GM23248 (cell line): ENCODE measurements at places on chromosomes 12 and 14. TPM values are rescaled to one million over a fixed set of nuclear protein-coding genes. Genes with fewer than 3 reads are reported as not detected.

The LGR5 gene
- not detected in 2 replicates for total RNA-seq

DNA sequence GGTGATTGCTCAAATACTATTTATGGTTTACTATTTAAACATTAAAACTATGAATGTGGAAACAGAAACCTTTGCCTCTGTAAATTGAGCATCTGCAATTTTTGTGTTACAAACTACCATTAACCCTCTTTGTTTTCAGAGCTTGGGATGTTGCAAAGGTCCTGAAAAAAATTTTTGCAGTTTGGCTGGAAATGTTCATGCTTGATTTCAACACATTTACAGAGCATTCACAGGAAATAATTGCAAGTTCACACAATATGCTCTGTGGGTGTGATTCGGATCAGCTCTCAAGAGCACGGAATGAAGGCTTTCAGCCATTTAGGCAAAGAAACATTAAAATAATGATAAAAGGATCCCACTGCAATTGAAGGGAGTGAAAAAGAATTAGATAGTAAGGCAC, 232.9 kb downstream of the ATP23 start:
- H3K4me1 ChIP-seq, result no peaks in the 10 kb centered on the region
- H3K27ac ChIP-seq, result no peak overlapping the region
- no peaks in the 10 kb centered on the region for H3K27me3 ChIP-seq
- H3K4me3 ChIP-seq, result no peak overlapping the region
- DNase-seq, result no peak
- H3K36me3 ChIP-seq, result no peaks in the 10 kb centered on the region

- no peaks in the 10 kb centered on the region for H3K36me3 ChIP-seq
- DNase-seq, result no peak
- H3K4me3 ChIP-seq, result no peak overlapping the region
- no peak overlapping the region for H3K27ac ChIP-seq
- H3K27me3 ChIP-seq, result no peaks in the 10 kb centered on the region
- no peaks in the 10 kb centered on the region for H3K4me1 ChIP-seq
These were observed 14.9 kb upstream of the RESF1 start for GRCh38 chr12:31944299-31944698.

GRCh38 chr12:88367231-88367630, 213.0 kb downstream of the KITLG start:
- H3K4me1 ChIP-seq, result peaks cover 49% of the 10 kb centered on the region
- no peaks in the 10 kb centered on the region for H3K27me3 ChIP-seq
- H3K27ac ChIP-seq, result no peak overlapping the region
- H3K4me3 ChIP-seq, result no peak overlapping the region

- no peaks in the 10 kb centered on the region for H3K4me1 ChIP-seq
- no peak overlapping the region for H3K4me3 ChIP-seq
- no peak for DNase-seq
- H3K36me3 ChIP-seq, result no peaks in the 10 kb centered on the region
- no peaks in the 10 kb centered on the region for H3K27me3 ChIP-seq
- H3K27ac ChIP-seq, result no peak overlapping the region
These were observed 193.8 kb downstream of the CHST11 start for GRCh38 chr12:104650541-104650940.

GRCh38 chr12:124727264-124727800, 136.3 kb downstream of the SCARB1 start:
- H3K36me3 ChIP-seq, result no peaks in the 10 kb centered on the region
- DNase-seq, result peak; percentile 93
- peak overlapping the region; percentile 48; the same call in 1 of the 2 replicates for H3K4me3 ChIP-seq
- peaks cover 9% of the 10 kb centered on the region for H3K4me1 ChIP-seq
- H3K27ac ChIP-seq, result peak overlapping the region; percentile 81

The RTN1 gene
- not detected in 2 replicates for total RNA-seq

GRCh38 chr14:69635981-69636639, 24.7 kb downstream of the SUSD6 start:
- H3K4me1 ChIP-seq, result peaks cover 38% of the 10 kb centered on the region
- no peak for DNase-seq
- H3K27ac ChIP-seq, result no peak overlapping the region
- H3K36me3 ChIP-seq, result no peaks in the 10 kb centered on the region

GRCh38 chr14:50944647-50945413, 547 bp upstream of the PYGL start:
- H3K27me3 ChIP-seq, result no peaks in the 10 kb centered on the region
- H3K27ac ChIP-seq, result peak overlapping the region; percentile 35
- peak overlapping the region; percentile 78 for H3K4me3 ChIP-seq
- DNase-seq, result peak; percentile 69

- H3K27me3 ChIP-seq, result no peaks in the 10 kb centered on the region
- H3K36me3 ChIP-seq, result no peaks in the 10 kb centered on the region
- DNase-seq, result peak; percentile 43
These were observed 369.8 kb downstream of the EMP1 start for GRCh38 chr12:13566292-13566691.

The HCAR2 gene
- not detected in 2 replicates for total RNA-seq

GRCh38 chr14:103516426-103517173, 6.0 kb downstream of the CKB start:
- H3K4me1 ChIP-seq, result peaks cover 27% of the 10 kb centered on the region
- H3K27me3 ChIP-seq, result no peaks in the 10 kb centered on the region
- no peak overlapping the region for H3K27ac ChIP-seq
- peaks cover under 1% of the 10 kb centered on the region; the same call in 1 of the 2 replicates for H3K36me3 ChIP-seq
- no peak for DNase-seq

- H3K27ac ChIP-seq, result no peak overlapping the region
- no peaks in the 10 kb centered on the region for H3K36me3 ChIP-seq
- no peak for DNase-seq
- H3K4me1 ChIP-seq, result peaks cover 7% of the 10 kb centered on the region; the same call in 1 of the 2 replicates
- H3K4me3 ChIP-seq, result no peak overlapping the region
These were observed 17.6 kb upstream of the CYP46A1 start for GRCh38 chr14:99666533-99666932.

DNA sequence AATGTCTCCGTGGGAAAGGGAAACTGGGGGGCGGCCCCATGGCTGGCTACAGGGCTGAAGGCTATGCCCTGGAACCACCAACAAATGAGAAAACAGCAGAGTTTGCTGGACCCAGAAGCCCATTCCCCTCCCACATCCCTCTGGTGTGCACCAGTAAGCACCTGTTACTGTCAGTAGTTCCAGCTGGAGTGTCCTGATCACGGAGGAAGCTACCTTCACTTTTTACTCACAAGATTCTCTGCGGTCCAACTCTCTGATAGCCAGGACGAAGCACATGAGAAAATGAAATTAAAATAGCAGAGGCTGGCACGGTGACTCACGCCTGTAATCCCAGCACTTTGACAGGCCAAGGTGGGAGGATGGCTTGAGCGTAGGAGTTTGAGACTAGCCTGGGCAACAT, 22.7 kb upstream of the MEG3 start:
- no peaks in the 10 kb centered on the region for H3K36me3 ChIP-seq
- no peak overlapping the region for H3K4me3 ChIP-seq
- DNase-seq, result no peak
- no peaks in the 10 kb centered on the region for H3K4me1 ChIP-seq

DNA sequence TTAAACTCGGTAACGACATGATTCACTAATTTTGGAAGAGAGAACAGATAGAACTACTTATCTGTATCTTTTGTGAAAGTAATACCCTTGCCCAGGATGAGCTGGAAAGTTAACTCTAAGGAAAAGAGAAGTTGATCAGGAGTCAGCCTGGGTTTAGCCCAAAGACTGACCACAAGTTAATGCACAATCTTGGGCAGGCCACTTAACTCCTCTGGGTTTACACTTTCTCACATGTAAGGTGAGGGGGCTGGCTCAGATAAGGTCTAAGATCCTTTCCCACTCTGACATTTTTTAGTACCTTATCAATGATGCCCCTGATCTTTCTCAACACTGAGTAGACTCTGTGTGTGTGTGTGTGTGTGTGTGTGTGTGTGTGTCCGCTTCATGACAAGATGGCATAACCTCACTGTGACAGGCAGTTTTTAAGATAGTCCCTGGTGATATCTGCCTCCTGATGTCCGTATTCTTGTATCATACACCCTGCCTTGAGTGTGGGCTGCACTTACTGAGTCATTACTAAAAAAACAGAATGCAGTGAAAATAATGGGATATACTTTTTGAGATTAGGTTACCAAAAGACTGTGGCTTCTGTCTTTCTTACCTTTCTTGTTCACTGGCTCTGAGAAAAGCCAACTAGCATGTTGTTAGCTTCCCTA, 56.2 kb upstream of the CCDC198 start:
- H3K4me3 ChIP-seq, result no peak overlapping the region
- no peaks in the 10 kb centered on the region for H3K4me1 ChIP-seq
- DNase-seq, result no peak

The MMAB gene
- 6.7 and 12.8 TPM in 2 replicates for total RNA-seq

The DCP1B gene
- total RNA-seq, result 14.9 and 16.5 TPM in 2 replicates

DNA sequence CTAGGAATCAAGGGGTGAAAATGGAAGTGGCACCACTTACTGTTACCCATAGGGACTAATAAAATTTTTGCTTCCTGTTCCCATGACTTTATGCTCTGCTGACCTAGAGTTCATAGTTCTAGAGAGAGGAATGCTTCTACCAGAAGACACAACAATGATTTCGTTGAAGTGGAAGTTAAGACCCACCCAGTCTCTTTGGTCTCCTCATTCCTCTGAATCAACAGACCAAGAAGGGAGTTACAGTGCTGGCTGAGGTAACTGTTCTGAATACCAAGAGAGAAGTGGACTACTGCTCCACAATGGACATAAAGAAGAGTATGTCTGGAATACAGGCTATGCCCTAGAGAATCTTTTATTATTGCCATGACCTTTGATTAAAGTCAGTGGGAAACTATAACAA, 23.5 kb upstream of the DYRK2 start:
- no peak overlapping the region for H3K4me3 ChIP-seq
- H3K36me3 ChIP-seq, result no peaks in the 10 kb centered on the region
- H3K4me1 ChIP-seq, result no peaks in the 10 kb centered on the region
- H3K27me3 ChIP-seq, result no peaks in the 10 kb centered on the region

- H3K36me3 ChIP-seq, result no peaks in the 10 kb centered on the region
- no peak for DNase-seq
- H3K4me3 ChIP-seq, result no peak overlapping the region
- H3K27me3 ChIP-seq, result no peaks in the 10 kb centered on the region
These were observed 941.5 kb upstream of the MDGA2 start for GRCh38 chr14:48616931-48617330.

GRCh38 chr12:106739815-106740530, 34.5 kb upstream of the RIC8B start:
- no peak overlapping the region for H3K27ac ChIP-seq
- DNase-seq, result peak; percentile 24
- no peaks in the 10 kb centered on the region for H3K36me3 ChIP-seq
- no peaks in the 10 kb centered on the region for H3K4me1 ChIP-seq
- no peaks in the 10 kb centered on the region; the same call in 1 of the 2 replicates for H3K27me3 ChIP-seq

- peaks cover 6% of the 10 kb centered on the region; the same call in 1 of the 2 replicates for H3K4me1 ChIP-seq
- H3K36me3 ChIP-seq, result no peaks in the 10 kb centered on the region
These were observed 8.6 kb upstream of the EPS8 start for GRCh38 chr12:15797818-15798217.

DNA sequence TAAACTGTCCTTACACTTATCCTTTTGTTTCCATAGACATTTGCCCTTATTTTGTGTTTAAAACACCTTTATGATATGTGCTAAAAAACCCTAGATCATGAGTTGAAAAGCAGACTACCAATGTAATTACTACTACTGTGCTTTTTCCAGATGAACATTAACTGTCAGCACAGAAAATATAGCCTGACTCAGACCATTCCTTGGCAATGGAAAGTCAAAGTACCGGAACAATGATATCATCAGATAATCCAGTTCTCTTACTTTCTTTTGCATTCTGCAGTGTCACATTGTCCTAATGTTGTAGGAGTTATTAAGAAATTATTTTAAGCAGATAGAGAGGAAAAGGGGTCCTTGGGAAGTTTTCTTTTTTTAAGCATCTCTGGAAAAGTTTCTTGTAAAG, 1189.0 kb upstream of the FLRT2 start:
- H3K4me3 ChIP-seq, result no peak overlapping the region
- no peaks in the 10 kb centered on the region for H3K27me3 ChIP-seq
- H3K36me3 ChIP-seq, result no peaks in the 10 kb centered on the region
- H3K27ac ChIP-seq, result no peak overlapping the region
- no peak for DNase-seq

The LMO3 gene
- not detected in 2 replicates for total RNA-seq

- H3K27me3 ChIP-seq, result no peaks in the 10 kb centered on the region
- peaks cover 8% of the 10 kb centered on the region; the same call in 1 of the 2 replicates for H3K4me1 ChIP-seq
- no peak overlapping the region for H3K27ac ChIP-seq
- DNase-seq, result no peak
- no peaks in the 10 kb centered on the region for H3K36me3 ChIP-seq
- no peak overlapping the region for H3K4me3 ChIP-seq
These were observed 12.1 kb downstream of the CRADD start for GRCh38 chr12:93689076-93689834.

The DAO gene
- total RNA-seq, result not detected in 2 replicates

DNA sequence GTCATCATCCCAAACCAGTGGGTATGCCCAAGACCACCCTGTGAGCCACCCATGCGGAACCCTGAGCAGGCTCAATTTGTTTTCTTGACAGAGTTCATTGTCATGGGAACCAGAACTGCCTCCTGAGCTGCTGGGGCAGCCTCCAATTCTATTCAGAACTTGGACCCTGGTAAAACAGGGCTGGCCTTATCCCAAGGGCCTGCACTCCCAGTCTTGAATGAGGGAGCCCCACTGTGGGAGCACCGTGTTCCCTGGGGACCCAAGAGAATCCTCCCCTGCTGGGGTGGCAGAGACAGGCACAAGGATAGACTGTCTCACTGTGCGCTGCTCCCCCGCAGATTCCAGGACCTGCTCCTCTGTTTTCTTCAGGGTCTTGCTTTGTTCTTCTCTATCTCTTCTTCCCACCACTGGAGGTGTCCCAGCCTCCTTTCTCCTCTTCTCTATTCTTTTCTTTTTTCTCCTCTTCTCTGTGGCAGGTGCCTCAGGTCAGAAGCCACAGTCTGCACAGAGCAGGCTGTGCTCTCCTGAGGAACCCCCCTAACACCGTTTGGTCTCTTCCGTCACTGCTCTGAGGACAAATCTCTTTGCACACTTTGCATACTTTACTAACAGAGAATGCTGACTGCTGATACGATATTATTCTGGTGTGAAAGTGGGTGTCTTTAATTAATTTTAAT, 31.2 kb upstream of the CHPT1 start:
- no peak overlapping the region for H3K4me3 ChIP-seq
- no peak for DNase-seq
- no peaks in the 10 kb centered on the region for H3K4me1 ChIP-seq
- 0 out of 2 replicates have a peak, but pooled peaks cover 6% of the 10 kb centered on the region for H3K27me3 ChIP-seq

The PA2G4 gene
- total RNA-seq, result 115 and 120 TPM in 2 replicates

- no peaks in the 10 kb centered on the region for H3K36me3 ChIP-seq
- no peaks in the 10 kb centered on the region for H3K27me3 ChIP-seq
- no peak for DNase-seq
- H3K4me1 ChIP-seq, result no peaks in the 10 kb centered on the region
- H3K4me3 ChIP-seq, result no peak overlapping the region
- no peak overlapping the region for H3K27ac ChIP-seq
These were observed 26.3 kb downstream of the IL31 start for GRCh38 chr12:122147514-122148290.

The SMIM41 gene
- total RNA-seq, result not detected in 2 replicates

GRCh38 chr12:115660211-115660805, 617.2 kb downstream of the MED13L start:
- H3K4me3 ChIP-seq, result 0 out of 2 replicates have a peak overlapping the region, but pooled peaks have one; percentile 14
- no peaks in the 10 kb centered on the region for H3K27me3 ChIP-seq
- H3K27ac ChIP-seq, result no peak overlapping the region
- peak; percentile 73 for DNase-seq
- no peaks in the 10 kb centered on the region for H3K36me3 ChIP-seq
- 0 out of 2 replicates have a peak, but pooled peaks cover 4% of the 10 kb centered on the region for H3K4me1 ChIP-seq
